ENCODE measurements at places on chromosomes 16 and 17.
A peak's percentile ranks its signal among the peaks of the same experiment; 100 is the strongest.

GRCh38 chr17:13273806-13274205 lies 256.0 kb upstream of the ELAC2 start:
- no peak for DNase-seq

DNA sequence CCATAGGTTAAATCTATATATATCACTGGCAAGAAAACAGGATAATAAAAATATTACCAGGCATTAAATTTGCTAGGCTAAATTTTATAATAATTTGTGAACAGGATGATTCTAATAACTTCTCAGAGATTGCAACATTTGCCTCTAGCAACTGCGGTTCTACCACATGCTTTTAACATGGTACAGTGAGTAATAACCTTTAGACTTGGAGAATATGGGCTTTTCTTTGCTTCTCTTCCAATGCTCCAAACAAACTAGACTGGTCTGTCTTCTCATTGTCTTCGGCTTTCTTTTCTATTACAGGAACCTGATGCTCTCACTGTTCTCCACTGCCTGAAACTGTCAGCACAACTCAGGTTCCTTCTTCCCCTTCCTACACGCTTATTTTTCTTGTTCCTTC lies 80.6 kb downstream of the CA4 start:
- no peak for DNase-seq

- no peak for DNase-seq
Measured at GRCh38 chr17:57174591-57174990, 81.7 kb upstream of the MSI2 start.

- DNase-seq = no peak
Measured at GRCh38 chr17:72407931-72408330, 287.1 kb downstream of the SOX9 start.

- no peak for DNase-seq
Measured at GRCh38 chr17:4054446-4054845, 88.4 kb downstream of the ZZEF1 start.

DNA sequence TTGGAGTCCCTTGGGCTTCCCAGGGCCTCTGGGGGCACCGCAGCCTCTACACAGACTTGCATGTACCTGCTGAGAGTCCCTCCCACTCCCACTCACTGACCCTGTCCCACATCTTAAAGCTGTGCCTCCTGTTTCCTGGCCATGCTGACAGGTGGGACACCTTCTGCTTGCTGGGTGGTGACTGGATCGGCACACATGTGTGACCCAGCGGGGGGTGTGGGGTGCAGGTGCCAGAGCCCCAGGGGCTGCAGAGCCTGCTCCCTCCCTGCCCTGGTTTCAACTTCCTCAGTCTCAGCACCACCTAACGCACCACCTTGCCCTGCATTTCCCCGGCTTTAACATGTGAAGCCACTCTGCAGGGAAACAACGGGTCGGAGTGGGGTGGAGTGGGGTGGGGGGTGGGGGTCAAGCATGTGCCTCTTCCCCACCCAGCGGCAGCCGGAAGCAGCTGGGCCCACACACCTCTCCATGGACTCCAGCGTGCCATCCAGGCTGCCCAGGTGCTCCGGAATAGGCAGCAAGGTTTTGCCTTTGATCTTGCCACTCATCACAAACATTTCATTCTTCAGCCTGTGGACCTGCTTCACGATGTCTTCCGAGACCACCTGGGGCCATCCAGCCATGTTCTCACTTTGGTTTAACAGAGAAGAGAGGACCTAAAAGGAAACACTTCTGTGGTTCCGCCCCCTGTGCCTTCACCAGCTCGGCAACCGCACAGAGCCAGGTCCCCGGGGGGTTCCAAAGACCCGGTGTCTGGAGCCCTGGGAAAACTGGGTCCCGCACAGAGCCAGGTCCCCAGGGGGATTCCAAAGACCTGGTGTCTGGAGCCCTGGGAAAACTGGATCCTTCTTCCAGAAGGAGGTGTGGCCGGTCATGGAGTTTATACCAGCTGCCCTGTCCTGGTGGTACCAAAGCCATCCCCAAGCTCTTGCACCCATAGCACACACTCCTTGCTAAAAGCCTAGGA lies 4.7 kb downstream of the DNAH17 start:
- DNase-seq = no peak

GRCh38 chr16:4681471-4682083 lies 11.8 kb upstream of the NUDT16L1 start:
- DNase-seq = no peak

DNA sequence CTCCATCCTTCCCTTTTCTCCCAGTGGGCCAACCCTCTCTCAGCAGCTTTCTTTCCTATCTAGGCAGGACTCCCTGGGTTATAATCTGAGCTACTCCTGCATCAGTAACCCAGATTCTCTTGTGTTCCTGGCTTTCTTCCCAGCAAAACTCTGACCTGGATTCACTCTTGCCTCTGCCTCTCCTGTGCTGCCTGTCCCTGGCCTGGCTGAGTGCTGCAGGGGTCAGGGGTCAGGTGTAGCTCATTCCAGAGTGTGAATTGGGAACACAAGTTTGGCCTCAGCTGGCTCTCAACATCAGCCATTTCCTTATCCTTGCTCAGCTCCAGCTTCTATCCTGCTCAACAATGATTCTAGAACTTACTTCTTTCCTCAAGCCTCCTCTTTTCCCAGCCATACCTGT lies 2.5 kb upstream of the ST6GALNAC2 start:
- no peak for DNase-seq

GRCh38 chr17:81398832-81399411 lies 3.7 kb downstream of the BAHCC1 start:
- DNase-seq = no peak

- DNase-seq = no peak
Measured at GRCh38 chr16:46632778-46633733, 11.9 kb upstream of the SHCBP1 start.

DNA sequence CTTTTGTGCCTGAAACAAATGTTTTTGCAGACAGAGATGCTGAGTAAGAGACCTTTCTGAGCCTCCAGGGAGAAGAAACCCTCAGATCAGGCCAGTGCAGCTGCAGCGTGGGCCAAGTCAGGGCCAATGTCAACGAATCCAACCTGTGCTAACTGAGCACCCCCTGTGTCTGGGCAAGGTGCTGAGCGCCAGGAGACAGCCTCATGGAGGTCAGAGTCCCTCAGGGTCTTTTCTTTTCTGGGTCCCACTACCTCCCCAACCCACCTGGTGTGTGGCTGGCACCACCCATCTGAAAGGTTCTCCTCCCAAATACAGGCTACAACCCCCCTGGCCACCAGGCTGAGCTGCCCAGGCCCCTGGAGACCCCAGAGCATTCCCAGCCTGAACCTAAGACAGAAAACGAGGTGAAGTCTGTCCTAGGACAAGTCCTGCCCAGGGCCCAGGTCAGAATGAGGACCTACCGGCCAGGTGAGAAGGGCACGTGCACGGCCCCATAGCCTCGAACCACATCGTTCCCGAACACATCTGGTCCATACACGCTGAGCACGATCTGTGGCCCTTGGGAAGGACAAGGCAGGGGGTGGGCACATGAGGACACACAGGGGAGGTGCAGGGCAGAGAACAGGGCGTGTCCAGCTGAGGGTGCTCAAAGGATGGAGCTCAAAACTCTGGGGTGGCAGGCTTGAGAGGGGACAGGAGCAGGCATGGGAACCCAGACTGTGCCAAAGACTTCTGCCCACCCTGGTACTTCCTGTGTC lies 15.0 kb downstream of the B9D1 start:
- DNase-seq = no peak

- no peak for DNase-seq
Measured at GRCh38 chr17:63542942-63543821, 7.1 kb upstream of the DCAF7 start.

GRCh38 chr16:78993346-78993745 lies 607.2 kb downstream of the MAF start:
- DNase-seq = no peak

DNA sequence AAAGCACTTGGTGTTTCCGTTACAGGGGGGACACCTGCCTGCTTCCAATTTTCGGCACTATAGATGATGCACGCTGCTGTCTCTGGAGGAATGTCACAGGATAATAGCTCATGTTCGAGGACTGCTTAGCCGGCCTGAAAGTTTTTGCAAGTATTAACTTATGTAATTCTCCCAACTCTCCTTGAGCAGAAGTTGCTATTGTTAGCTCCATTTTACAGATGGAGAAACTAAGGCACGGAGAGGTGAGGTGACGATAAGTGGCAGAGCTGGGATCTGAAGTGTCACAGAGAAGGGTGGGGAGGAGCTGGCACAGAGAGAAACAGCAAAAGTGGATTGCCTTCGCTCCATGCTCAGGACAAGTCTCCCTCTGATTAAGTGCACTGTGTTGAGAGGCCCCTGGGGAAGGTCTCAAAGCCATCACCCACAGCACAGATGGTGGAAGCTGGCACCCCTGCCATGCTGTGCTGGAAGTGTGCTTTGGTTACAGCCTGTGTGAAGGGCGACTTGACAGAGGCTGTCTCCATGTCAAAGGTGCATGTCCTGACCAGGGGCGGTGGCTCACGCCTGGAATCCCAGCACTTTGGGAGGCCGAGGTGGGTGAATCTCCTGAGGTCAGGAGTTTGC lies 40.8 kb upstream of the MEAK7 start:
- DNase-seq = no peak

DNA sequence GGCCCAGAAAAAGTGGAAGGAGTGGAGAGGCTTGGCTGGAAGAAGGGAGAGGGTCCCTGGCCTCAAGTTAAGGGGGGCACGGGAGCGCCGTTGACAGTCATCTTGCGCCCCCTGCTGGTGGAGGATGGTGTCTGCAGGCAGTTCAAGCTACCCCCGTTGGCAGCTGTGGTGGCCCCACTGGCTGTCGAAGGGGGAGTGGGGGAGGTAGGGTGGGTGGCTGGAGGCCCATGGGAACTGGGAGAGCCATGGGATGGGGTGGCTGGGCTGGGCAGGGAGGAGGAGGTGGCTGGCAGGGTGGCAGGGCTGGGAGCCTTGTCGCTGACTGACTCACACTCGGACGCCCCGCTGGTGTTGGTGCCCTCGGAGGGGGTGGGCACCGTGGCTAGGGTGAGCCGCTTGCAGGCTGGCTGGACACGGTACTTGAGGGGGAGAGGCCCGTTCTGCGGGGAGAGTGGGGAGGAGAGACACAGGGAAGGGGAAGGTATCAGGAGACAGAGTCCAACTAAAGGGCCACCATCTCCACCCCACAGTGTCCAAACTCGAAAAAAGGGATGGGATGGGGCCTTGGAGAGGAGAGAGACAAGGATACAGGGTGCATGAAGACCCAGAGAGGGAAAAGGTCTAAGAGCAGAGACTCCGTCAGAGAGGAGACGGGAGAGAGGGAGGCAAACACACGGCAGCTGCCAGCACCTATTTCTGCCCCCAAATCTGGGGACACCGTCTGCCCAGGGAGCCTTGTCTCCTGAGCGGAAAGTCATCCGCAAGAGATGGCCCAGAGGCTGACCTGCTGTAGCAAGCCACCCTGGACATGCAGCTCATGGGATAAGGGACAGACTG lies 5.2 kb downstream of the CISD3 start:
- DNase-seq = peak; percentile 41

DNA sequence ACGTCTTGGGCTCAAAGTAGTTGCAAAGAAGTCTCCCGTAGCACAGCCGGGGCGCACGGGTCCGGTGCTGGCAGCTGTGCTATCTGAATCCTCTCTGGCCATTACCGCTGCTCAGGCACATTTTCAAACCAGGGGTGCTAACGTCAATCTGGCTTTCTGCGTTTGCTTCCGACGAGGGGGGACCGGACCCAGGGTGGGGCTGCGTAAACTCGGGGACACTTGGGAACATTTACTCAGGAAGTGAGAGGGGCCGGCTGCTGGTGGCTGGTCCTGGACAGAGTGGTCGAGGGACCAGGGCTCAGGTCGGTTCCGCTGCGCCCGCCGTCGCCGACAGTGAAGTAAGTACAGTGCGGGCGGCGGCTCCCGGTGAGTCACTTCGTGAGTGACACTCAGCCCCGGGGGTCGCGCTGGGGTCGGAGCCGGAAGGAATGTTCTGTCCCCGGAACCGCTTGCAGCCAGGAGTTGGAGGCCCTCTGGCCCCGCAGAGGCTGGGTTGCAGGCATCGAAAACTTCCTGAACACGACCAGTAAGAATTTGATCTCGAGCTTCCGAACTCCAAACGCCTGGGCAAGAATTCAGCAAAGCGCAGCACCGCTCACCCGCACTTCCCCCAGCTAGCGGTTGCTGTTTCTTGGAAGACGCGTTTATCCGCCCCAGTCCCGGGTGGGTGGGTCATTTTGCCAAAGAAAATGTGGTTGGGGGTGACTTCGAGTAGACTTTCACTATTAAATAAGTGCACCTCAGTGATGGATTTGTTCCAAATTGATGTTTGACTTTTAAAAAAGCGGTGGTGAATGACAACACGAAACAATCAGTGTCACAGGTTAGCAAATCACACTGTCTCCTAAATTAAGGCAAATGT lies 1.4 kb upstream of the HS3ST3B1 start:
- DNase-seq = no peak

GRCh38 chr17:37610971-37611370 lies 1.8 kb upstream of the SYNRG start:
- DNase-seq = no peak

DNA sequence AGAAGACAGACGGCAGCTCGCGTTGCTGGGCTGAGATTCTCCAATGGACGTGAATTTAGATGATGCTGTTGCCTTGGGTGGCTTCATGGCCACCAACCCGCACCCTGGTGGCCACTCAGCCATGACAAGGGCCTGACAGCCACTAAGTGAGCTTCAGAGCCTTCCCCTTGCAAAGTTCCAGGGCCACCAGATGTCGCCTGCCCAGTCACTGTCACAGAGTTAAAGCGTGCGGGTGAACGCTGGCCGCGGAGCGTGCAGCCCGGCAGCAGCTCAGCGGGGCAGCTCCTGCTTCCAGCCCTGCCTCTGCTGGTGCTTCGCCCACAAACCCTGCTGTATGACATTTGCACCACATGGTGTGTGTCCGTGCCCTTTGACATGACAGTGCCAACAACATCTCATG lies 13.3 kb upstream of the KREMEN2 start:
- DNase-seq = no peak

DNA sequence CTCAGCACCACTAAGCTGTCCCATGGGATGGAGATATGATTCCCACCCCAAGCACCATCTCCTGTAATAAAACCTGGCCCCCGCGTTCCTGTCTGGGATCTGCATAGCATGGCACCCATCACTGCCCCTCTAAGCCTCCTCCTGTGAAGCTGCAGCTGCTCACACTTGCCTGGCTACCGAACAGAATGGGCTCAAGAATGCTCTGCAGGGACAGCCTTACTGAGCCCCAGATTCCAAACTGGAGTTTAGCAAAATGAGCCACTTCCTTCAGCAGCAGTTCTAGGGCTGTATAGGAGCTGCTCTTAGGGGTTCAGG lies 256.1 kb downstream of the CPPED1 start:
- DNase-seq = no peak

DNA sequence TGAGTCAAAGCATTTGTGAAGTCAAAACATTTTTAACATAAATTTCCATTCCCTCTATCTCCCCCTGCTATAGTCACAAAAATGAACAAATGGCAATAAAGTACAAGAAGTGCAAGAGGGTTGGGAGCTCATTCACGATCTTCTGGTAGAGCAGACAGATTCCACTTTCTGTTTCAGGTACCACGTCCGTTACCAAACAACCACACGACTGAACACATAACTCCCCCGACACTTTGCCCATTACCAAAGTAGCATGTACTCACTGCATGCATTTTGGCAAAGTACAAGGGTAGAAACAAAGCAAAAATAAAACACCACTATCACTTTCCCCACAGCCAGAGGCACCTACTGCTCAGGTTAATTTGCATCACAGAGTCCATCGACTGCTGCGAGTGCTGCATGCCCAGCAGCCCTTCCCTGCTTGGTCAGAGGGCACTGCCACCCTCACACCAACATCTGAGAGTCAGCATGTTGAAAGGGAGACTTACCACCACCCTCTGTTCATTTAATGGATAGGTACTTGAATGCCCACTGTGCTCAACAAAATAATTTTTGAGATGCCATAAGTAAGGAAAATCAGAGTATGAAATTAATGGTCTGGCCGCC lies 150.3 kb upstream of the AXIN2 start:
- no peak for DNase-seq
